Muscle of arm (tissue), 14 donors: ENCODE measurements at places on chromosomes 4 and X. TPM values are rescaled to one million over a fixed set of nuclear protein-coding genes. Genes with fewer than 3 reads are reported as not detected.

The HSD17B11 gene
- polyA plus RNA-seq = 28.7 TPM

- no peak for DNase-seq
Observed at GRCh38 chrX:72009731-72010130, 99.1 kb downstream of the NHSL2 start.

DNA sequence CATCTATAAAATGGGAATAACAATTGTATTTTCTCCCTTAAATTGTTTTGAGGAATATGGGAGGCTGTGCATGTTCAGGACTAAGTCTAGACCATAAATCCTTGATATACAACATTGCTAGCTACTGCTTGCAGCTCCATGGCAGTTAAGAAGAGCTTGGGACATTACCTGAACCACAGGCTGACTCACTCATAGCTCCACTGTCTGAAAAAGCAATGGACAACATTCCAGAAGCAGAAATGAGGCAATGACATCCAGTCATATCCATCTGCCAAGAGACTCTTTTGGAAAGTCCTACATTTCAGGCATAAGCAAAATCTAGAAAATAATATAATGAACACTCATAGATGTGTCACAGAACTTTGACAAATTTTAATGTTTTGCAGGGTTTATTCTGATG is 167.3 kb upstream of the LEF1 start:
- no peak for DNase-seq

DNA sequence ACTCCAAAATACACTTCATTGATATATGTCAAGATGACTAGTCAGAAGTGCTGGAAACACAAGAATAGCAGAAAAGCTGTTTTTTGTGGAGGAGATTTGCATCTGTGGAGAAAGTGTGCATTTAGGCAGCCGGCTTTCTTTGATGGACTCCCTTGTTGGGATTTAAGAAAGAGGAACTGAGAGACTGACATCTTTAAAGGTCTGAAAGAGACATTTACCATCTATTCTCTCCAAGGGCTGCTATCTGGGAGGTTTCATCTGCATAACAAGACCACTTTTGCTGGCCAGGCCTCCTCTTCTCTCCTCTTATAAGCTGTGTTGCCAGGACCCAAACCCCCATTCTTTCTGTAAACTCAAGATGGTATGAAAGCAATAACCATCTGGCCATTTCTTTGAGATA is 1065.0 kb downstream of the NLGN4X start:
- no peak for DNase-seq

DNA sequence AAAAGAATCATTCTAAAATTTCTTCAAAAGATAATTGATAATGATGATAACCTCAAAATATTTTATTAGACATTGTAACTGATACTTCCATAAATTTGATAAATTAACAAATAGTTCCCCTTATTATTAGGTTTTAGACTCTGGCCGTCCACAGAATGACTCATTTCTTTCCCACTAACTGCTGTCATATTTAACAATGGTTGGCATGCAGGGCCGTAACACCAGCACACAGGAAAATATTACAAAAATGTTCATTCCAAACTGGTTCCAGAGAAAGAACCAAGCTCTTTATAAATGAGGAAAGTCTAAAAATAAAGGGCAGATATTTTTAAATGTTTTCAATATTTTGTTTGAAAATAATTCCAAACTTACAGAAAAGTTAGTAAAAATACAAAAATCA is 28.2 kb downstream of the WDFY3 start:
- no peak for DNase-seq
